ENCODE measurements at places on chromosomes 3 and 15.
A peak's percentile ranks its signal among the peaks of the same experiment; 100 is the strongest.

DNA sequence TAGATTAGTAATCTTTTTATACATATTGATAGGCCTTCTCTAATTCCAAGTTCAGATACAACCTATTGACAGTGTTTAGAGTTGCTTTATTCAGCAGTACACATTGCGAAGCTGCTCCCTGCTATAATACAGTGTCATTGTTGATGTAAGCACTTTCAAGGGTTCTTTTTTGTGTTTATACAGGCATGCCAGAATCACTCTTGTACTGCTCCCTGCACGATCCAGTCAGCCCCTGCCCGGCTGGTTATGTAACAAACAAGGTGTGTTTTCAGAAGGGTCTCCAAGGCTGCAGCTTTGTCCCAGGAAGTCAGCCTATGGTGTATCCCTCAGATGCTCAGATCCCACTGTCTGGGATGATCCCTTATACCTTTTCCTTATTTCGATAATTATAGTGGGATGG, 11.3 kb downstream of the QTRT2 start:
- no peak for DNase-seq

GRCh38 chr15:92882697-92883162, 17.4 kb upstream of the CHD2 start:
- no peak for DNase-seq

DNA sequence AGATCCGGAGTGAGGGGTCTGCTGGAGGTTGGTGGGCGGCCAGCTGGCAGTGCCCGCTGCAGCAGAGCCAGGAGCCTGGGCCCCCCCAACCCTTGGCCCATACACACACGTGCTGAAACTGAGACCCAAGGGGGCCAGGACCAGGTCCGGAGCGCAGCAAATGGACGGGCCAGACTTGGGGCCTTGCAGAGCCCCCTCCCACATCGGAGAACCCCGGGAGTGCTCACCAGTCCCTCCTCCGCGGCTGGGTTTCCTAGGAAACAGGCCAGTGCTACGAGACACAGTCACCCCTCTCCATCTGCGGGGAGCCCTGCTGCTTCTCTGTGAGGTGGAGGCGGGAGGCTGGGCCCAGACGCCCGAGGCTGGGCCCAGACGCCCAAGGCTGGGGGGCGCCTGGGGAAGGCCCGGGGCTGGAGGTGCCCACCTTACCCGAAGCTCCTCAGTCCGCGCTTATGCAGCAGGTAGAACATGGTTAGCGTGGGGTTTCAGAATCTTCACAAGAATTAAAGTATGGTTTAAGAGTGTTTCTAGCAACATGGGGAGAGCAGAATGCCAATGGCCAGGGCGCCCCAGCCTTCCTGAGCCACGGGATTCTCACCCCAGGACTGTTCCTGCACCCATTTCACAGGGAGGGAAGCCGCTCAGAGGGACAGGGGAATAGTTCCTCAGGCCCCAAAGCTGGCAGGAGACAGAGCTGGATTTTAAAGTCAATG, 135.0 kb upstream of the PRR20G start:
- DNase-seq = no peak

- DNase-seq = no peak
Observed at GRCh38 chr15:27787931-27788330, 311.2 kb downstream of the OCA2 start.

GRCh38 chr15:58538901-58539300, 107.1 kb downstream of the LIPC start:
- DNase-seq = no peak

DNA sequence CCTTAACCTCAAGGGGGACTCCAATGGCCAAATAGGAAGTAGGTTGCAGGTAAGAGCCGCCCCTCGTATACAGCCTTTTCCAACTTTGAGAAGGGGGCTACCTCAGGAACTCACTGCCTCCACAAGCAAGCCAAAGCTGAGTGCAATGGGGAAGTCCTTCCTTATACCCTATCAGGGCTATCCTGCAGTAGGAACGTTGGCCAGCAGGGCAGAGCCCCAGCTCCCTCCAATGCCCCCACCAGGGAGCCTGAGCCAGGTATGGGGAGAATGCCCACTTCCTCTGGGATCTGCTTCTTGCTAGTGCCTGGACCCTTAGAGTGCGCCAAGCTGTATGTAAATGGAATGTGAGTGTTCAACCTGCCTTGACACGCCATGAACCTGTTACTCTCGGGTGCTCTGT, 16.3 kb downstream of the CACNA2D2 start:
- DNase-seq = no peak

DNA sequence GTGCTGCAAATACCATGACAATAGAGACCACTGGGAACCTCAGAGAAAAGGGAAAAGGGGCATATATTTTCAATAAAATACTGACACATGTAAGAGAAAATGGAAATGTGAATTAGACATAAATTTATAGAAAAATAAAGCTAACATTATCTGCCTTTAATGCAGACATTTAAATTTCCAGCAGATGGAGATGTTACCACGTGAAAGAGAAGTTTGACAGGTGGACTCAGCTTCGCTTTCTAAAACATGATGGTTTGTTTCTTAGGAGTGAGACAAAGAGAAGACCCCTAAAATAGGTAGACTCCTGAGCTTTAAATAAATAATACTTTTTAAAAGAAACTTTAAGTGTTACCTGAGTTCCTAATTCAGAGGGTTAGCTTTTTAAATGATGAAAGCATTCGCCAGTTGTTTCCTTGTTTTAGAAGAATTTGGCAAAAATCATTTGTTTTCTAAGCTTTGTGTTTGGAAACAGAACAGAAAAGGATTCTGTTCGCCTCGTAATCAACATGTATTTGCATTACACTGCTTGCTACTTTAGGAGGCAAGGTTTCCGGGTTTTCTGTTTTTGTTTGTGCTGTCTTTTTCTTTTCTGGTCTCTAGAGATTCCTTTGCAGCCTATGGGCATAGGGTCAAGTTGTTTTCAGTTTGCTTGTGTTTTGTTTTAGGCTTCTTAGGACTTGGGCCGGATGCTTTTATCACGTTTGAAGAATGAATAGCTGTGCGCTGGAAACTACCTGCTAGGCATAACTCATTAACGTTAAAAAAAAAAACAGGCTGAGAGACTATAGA, 271.4 kb downstream of the THSD4 start:
- DNase-seq = peak; percentile 41

DNA sequence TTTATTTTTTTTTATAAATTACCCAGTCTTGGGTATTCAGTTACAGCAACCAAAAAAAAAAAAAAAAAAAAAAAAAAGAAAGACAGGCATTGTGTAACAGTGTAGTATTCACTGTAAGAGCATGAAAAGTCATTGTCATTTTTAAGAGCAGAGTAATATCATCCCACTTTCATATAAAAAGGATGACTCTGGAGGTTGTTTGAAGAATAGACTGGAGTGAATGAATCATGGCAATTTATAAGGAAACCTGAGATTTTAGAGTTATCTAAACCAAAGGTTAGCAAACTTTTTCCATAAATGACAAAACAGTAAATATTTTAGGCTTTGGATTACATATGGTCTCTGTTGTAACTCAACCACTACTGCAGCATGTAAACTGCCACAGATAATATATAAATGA, 794.9 kb downstream of the NTRK3 start:
- no peak for DNase-seq

GRCh38 chr3:17133632-17134545, 249.1 kb downstream of the PLCL2 start:
- peak; percentile 39 for DNase-seq

DNA sequence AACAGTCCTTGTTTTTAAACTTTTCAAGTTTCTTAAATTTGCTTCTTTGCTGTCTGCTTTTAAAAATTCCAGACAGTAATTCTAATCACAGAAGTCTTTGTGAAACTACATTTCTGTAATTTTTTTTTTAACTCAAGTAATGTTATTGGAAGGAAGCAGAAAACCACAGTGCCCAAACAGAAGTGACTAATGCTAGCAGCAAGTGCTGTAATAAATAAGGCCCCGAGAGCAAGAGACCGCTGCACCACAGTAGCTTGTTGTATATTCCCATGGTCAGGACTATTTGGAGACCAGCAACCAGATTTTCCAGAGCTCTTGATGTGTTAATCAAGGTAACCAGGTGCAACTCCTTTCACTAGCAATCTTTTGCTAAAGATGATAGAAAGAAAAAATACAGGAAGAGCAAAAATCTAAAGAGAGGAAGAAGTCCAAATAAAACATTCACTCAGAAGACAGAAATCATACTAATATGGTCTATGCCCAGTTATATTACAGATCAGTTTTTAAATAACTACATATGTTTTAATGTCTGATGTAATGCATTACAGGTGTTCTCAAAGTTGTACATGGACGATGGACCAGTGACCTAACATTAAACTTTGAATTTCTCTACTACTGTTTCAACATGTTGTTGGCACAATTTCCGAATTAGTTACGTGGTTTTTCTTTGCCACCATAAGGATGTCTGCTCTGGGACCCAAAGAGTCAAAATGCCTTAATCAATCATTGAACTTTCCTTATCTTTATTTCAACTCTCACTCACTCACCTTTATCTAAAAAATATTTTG, 36.4 kb downstream of the WWTR1 start:
- DNase-seq = peak; percentile 94

Data from RPMI7951 (cell line).